ENCODE measurements at places on chromosomes 11 and 22.

GRCh38 chr22:20550057-20550817 is 42.8 kb downstream of the MED15 start:
- DNase-seq: no peak

GRCh38 chr22:28002863-28003565 is 84.0 kb upstream of the PITPNB start:
- no peak for DNase-seq

DNA sequence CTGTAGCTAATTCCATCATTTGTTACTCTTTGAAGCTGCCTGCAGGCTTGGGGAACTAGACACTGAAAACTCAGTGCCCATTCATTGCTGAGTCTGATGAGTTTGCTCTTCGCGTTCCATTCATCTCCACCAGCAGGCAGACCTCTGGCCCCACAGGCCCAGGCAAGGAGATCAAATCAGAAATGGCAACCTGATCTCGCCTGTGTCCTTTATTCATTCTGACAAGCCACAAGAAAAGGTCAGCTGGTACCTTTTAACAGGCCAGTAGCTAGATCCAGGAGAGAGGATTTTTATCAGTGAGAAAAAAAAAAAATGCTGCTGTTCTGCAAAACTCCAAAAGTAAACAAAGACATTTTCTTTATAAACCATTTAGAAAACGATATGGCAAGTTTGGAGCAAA is 742.5 kb downstream of the ETS1 start:
- no peak for DNase-seq

- no peak for DNase-seq
These were observed 559 bp upstream of the RNF141 start for GRCh38 chr11:10541561-10541930.

GRCh38 chr11:34631737-34632104 is 10.8 kb downstream of the EHF start:
- no peak for DNase-seq

DNA sequence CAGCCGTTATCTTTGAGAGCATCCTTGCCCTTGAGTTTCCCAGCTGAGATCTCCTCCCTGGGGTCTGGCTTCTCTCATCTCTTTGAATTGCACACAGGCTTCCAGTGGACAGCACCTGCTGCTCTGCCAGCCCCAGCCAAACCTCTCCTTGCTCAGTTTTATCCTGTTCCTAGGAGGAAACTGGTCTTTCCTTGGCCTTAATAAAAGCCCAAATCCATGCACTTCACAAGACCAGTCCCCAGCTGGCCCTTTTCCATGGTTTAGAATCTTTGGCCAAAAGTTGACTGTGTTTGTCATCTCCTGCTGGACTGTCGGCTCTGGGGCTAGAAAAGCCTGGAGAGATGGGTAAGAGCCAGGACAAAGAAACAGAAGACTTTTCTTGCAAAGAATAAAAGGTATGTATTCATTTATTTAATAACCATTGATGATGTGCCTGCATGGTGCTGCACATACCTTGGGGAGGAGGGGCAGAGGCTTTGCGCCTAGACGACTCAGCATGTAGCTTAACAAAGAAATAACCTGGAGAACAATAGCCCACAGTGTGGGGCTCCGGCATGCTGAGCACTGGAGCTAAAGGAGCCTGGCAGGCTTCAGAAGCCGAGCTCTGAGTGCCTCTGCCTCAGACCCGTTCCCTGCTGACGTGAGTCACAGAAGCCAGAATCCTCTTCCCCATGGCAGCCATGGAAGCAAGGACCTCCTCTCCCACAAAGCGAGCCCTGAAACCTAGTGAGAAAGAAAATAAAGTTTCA is 319.3 kb upstream of the B3GAT1 start:
- DNase-seq: no peak

Data from NCI-H446 (cell line).